Activated CD8-positive, alpha-beta memory T cell treated with anti-CD3 and anti-CD28 coated beads for 4 hours (primary cell): ENCODE measurements at places on chromosomes 13 and 19.

DNA sequence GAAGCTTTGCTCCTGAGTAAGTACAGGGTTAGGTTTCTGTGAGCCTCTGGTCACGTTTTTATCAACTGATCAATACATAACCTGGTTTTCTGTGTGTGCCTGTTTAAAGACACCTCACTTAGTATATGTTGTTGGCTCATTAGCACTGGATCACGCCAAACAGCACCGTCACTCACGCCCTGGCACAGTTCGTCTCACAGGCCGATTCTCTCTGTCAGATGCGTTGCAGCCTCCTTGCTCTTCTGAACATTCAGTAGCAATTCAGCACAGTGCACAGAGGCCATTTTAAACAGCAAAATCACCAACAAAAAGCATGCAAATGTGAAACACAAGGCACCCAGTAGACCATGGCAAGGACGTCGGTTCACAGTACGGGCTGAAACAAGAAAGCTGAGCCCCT lies 288.5 kb downstream of the IRS2 start:
- no peak for DNase-seq

GRCh38 chr13:93364166-93364565 lies 137.6 kb downstream of the GPC6 start:
- DNase-seq, result no peak

DNA sequence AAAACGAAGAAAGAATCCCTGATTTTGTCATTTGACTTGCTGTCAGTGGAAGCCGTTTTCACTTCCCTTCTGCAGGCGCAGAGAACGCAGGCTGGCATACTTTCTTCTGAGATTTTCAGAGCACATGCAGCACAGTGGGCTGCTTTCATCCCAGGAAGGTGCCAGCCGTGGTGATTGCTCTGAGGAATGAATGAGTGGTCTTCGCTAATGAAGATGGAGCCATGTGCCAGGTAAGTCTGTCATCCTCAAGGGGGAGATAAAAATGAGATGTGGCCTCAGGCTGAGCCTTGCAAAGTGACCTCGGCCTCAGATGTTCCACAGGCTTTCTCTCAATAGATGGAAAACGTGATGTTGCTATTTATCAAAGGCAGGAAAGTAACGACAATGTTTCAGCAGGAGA lies 94.6 kb upstream of the FARP1 start:
- DNase-seq, result no peak

GRCh38 chr13:35824395-35824794 lies 306.8 kb downstream of the DCLK1 start:
- DNase-seq, result no peak

- DNase-seq, result no peak
Observed at GRCh38 chr13:28268800-28269223, 130.5 kb downstream of the PAN3 start.

DNA sequence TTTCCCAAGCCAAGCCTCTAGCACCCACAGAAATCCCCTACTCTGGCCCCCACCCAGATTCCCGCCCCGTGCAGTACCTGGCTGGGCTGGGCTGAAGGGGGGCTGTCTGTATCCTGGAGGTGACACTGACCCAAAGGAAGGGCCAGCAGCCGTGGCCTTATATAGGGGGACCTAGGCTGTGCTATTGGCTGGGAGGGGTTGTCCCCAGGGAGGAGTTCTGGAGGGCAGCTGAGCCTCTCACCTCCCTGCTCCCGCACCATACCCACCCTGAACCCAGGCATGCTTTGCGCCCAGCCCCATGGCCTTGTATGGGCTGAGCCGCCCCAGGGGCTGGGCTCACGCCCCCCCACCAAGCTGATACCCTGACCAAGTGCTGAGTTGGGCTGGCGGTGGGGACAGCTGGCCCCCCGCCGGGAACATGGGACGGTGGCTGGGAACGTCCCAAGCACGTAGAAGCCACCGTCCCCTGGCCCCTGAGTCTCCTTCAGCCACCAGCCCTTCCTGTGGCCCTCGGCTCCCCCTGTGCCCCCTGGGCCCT lies at the start of gene CKM:
CKM (minus strand) TSS at position 132 of the 538 bp plus-strand sequence. CDS start 3,162 bp downstream, outside the sequence.
- no peak for DNase-seq

DNA sequence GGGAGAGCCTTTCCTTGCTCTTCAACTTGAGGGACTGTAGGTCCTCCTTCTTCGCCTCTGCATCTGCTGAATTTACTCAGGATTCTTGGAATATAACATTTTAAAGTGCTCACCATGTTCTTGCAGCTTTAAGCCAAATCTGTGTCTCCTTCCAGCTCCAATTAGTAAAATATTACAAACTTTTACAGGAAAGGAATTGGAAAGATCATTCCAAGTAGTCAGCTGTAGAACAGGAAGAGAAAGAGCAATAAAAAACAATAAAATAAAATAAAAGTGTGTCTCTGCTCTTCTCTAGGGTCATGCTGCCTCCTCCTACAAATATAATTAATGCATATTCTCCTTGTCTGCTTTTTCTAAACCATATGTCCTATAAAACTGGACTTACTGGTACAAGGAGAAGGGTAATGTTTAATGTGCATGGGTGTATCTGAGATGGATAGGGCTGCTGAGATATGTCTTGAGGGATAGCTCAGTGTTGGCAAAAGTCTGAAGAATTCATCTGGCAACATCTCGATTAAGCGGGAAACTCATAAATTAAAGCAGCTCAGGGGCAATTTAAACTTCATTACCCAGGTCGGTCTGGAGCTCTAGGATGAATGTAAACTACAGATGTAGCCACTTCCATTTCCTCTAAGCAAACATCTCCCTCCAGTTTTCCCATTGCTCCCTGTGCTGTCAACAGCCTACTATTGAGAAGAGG lies 25.0 kb downstream of the ENOX1 start:
- no peak for DNase-seq

GRCh38 chr19:32711747-32712146 lies 7.8 kb upstream of the TDRD12 start:
- DNase-seq, result no peak

DNA sequence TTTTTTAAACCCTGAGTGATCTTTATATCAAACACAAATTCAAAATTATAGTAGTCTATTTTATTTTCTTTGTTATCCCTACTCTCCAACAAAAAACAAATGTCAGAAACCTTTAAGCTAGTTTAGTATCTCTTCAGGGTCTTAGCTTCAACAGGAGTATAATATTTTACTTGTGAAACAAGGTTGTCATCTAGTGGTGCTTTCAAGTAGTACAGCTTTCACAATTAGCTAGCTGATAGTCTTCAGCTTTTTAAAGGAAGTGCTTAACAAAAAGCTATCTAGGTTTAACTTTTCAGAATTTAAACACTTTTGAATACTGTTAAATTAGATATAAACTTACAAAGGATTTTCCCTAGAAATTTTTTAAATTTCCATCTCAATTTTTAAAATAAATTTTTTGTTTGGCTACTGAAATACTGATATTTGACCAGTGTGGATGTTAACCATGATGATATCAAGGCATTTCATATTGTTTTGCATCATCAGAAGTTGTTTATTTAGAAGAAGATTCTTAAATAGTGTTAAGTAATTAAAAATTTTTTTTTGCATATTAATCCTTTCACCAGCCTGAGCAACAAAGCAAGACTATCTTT lies 34.2 kb downstream of the TDRD3 start:
- no peak for DNase-seq

- DNase-seq, result no peak
Observed at GRCh38 chr13:51724721-51725120, 79.2 kb downstream of the DHRS12 start.

DNA sequence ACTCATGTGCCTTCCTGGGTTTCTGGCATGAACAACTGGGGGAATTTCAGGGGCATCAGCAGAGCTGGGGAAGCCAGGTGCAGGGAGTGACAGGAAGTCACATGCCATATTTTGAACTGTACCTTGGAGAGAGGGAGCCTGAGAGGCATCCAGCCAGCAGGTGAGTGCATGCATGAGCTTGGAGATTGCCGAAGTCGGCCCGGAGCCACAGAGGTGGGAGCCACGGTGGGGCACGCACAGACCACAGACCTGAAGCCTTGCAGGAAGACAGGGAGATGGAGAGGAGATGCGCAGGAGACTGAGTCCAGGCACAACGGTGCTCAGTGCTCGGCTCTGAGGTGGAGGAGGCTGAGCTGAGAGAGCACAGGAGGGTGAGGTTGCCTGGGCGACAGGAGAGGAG lies 55.1 kb downstream of the CDADC1 start:
- no peak for DNase-seq

DNA sequence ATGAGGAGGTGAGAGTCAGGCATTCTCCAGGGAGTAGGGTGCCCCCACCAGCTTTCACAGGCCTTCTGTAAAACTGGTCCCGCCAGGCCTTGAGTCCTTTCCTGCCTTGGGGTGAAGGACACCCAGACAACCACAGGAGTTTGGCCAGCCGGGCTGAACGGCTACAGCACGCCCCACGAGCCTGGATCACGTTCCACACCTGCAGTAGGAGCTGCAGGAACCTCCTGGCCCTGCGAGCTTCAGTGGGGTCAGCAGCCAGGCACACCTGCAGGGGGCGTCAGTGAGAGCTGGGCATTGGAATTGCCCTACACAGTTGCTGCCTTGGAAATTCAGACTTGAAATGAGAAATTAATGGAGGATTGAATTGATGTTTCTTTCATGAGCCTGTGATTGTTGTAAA lies 45.7 kb downstream of the COL4A2 start:
- no peak for DNase-seq

- no peak for DNase-seq
Observed at GRCh38 chr13:27607125-27607524, 13.2 kb downstream of the LNX2 start.

- no peak for DNase-seq
Observed at GRCh38 chr19:8702350-8702749, 3.8 kb upstream of the ACTL9 start.

GRCh38 chr19:4695224-4695731 lies 25.1 kb upstream of the MYDGF start:
- DNase-seq, result no peak

DNA sequence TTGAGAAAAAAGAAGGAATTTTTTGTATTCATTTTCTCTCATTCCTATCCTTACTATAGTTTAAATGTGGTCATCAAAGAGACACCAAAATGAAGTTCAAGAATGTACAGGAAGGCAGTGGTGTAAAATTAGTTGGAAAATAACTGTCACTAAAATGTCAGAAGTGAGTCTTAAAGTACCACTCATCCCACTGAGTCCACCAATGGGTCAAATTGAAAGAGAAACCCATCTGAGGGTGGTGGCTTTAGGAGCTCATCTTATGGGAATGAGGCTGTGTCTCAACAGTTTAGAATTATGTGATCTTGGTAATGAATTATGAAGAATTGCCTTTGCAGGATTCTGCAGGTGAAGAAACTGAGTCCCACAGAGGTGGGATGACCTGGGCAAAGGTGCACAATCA lies 403.5 kb downstream of the FGF9 start:
- no peak for DNase-seq

DNA sequence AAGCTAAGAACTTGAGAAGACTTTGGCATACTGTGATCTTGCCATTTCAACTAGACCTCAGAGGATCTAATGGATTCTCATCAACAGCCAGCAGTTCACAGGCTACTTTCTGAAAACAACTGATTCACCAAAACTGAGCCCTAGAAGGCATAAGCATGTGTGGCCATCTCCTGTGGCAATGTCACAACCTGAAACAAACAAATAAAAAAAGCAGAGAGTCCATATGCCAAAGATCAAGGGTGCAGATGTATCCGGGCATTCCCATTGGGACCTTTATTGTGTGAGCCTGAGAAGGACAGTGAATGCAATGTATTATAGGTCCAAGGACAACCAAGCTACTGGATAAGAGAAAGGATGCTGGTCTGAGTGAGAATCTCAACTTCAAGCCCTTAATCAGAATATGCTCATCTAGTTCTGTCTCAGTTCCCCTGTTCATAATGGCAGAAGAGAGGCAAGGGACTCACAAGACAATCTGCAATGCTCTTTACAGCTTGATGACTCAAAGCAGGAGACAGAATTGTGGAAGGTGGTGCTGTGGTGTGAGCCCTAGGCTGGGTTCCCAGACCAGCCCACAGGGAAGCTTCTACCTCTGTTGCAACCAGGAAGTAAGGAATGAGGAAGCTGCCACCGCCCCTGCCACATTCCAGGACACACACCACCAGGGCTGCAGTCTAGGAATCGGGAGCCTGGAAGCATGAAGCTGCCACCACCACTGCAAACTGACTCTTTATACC lies 133.7 kb downstream of the RAP2A start:
- no peak for DNase-seq

GRCh38 chr13:51821606-51822005 lies 17.6 kb upstream of the DHRS12 start:
- DNase-seq, result no peak

DNA sequence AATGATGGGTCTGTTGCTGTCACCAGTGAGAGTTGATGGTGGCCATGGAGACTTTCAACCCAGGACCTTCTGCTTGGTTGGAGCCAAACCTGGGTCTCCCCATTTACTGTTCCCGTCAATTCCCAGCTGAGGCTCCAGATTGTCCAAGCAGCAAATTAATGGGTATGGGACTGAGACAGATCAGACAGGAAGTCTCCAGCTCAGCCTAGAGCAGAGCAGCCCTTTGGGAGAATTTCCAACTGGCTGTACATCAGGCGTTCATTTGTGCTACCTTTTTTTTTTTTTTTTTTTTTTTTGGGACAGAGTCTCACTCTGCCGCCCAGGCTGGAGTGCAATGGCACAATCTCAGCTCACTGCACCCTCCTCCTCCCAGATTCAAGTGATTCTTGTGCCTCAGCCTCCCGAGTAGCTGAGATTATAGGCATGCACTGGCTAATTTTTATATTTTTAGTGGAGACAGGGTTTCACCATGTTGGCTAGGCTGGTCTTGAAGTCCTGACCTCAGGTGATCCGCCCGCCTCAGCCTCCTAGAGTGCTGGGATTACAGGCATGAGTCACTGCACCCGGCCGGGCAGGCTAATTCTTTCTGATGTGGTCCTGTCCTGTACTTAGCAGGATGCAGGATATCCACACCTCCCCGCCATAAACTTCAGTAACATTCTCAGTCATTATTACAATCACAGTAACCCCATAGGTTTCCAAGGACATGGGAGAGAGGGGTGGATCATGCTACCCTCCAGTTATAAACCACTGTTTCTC lies 9.3 kb downstream of the MAP3K10 start:
- no peak for DNase-seq

GRCh38 chr13:113532156-113532806 lies 41.8 kb upstream of the DCUN1D2 start:
- no peak for DNase-seq

- DNase-seq, result no peak
Observed at GRCh38 chr19:38977445-38978325, 2.1 kb upstream of the FBXO17 start.

GRCh38 chr19:27765397-27765796 lies 1447.6 kb downstream of the UQCRFS1 start:
- DNase-seq, result no peak

- DNase-seq, result no peak
Observed at GRCh38 chr13:112626124-112626523, 38.2 kb upstream of the TUBGCP3 start.

- DNase-seq, result no peak
Observed at GRCh38 chr19:771332-771785, 20.4 kb downstream of the MISP start.

DNA sequence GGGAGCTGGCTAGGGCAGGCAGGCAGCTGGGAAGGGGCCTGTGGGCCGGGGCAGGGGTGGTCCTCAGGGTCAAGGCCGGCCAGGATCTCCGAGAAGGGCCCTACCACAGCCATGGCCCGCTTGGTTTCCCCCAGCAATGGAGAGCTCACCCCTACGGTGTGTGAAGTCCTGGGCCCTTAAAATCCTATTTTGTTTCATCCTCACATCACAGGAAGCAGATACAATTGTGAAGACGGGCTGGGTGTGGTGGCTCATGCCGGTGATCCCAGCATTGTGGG lies 8.7 kb downstream of the RNU6-9 start:
- DNase-seq, result no peak
